Retinal pigment epithelial cell (primary cell): ENCODE measurements at places on chromosomes 16 and 17.

- DNase-seq: no peak
Measured at GRCh38 chr17:31908386-31908785, 6.9 kb upstream of the UTP6 start.

- DNase-seq: no peak
Measured at GRCh38 chr17:5043524-5043923, 8.3 kb upstream of the SLC52A1 start.

- DNase-seq: no peak
Measured at GRCh38 chr17:5769593-5770354, 185.5 kb upstream of the NLRP1 start.

DNA sequence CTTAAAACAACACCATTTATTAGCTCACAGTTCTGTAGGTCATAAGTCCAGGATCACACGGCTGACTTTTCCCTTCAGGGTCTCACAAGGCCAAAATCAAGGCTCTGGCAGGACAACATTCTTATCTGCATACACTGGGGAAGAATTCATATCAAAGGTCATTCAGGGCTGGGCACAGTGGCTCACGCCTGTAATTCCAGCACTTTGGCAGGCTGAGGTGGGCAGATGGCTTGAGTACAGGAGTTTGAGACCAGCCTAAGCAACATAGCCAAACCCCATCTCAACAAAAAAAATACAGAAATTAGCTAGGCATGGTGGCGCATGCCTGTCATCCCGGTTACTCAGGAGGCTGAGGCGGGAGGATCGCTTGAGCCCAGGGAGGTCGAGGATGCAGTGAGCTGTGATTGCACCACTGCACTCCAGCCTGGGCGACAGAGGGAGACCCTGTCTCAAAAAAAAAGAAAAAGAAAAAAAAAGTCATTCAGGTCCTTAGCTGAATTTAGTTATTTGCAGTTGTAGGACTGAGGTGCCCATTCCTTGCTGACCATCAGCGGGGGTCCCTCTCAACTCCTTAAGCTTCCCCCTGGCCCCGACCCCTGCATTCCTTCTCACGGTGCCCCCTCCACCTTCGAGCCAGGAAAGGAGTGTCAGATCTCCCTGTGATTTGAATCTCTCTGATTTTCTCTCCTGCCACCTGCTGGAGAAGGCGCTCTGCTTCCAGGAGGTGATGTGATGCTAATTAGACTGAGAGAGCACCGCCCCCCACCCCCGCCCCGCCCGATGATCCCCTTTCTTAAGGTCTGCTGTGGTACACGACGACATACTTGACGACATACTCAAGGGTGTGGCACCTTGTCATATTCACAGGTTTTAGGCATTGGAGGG lies 91.8 kb upstream of the CLEC18A start:
- DNase-seq: no peak

- DNase-seq: no peak
Measured at GRCh38 chr17:47820033-47820789, 1.4 kb downstream of the OSBPL7 start.

DNA sequence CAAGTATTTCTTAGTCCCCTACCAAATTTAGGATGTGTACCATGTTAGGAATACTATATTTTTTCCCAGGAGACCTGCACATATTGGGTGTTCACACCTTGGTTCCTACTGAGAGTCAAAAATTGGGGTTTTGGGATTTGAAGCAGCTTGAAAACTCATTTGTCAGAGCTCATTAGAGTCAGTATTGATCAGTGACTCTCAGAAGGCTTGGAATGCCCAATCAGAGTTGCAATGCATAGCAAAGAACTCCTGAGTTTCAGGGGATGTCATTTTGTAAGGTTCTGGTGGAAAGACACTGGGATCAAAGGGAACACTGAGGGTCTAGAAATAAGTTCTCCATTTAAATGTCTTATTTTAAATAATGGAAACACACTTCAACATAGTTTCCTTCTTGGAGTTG lies 5.1 kb downstream of the HLF start:
- no peak for DNase-seq

DNA sequence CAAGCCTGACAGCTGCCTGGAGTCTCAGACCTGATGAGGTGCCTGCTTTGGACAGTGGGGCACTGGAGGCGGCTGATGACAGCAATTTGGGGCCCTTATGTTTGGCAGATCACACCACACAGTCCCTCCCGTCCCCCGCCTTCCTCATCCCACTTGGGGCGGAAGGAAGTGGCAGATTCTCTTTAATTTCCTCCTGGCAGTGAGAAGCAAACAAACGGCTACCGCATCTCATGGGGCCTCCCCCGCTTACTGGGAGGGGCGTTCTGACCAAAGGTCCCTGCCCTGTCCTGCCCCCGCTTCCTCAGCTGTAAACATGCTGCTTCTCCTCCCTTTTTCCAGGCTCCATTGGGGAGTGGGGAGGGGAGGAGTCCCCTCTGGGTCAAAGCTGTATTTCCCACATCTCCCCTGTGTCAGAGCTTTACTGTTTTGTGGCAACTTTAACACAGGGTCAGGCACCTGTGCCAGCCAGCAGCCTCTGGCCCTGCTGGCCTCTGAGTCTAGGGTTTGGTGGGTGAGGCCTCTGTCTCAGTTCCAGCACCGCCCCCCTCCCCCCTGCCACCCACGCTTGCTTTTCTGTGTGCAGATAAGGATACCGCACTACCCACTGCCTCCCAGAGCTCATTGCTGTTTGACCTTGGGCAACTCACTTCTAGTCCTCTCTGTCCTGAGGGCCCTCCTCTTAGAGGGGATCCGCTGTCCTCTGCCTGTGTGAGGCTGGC lies 5.4 kb upstream of the NFATC3 start:
- no peak for DNase-seq

DNA sequence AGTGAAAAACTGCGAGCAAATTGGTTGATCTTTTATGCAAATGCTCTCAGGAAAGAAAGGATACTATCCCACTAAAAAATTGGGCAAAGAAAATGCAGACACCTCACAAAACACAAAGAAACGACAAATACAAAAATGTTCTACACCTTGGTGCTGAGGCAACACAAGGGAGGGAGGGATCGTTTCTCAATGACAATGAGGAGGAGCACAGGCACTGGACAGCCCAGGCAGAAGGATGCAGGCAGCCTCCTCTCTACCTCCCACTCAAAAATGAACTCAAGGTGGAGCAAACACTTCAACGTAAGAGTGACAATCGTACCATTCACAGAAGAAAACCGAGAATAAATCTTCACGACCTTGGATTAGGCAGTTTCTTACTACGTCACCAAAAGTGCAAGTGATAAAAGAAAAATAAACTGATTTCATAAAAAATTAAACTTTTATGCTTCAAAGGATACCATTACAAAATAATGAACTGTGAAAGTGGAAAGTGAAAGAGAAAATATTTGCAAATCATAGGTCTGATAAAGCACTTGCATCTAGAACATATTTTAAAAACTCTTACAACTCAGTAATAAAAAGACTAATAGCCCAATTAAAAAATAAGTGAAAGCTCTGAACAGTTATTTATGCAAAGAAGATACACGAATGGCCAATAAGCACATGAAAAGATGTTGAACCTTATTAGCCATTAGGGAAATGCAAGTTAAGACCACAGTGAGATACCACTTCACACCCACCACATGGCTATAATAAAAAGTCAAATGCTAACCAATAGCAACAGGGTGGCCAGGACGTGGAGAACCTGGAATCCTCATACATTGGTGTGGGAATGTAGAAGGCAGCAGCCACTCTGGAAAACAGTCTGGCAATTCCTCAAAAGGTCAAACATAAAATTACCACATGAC lies 80.8 kb upstream of the TRAP1 start:
- no peak for DNase-seq

DNA sequence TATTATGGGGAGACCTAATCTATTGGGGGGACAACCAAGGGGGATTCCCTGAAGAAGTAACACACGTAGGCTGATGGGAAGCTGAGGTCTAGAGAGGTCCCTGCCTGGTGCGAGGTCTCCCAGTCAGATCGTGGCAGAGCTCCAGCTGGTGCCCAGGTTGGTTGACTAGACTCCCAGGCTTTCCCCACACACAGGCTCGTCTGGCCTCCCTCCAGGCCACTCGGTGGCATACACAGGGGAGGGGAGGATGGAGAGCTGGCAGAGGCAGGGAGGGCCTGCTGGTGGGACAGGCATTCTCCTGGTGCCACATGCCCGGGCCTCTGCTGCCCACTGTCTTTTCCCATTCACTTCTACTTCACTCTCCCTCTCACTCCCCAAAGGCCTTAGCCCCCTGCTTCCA lies 8.5 kb upstream of the SOCS3 start:
- no peak for DNase-seq

DNA sequence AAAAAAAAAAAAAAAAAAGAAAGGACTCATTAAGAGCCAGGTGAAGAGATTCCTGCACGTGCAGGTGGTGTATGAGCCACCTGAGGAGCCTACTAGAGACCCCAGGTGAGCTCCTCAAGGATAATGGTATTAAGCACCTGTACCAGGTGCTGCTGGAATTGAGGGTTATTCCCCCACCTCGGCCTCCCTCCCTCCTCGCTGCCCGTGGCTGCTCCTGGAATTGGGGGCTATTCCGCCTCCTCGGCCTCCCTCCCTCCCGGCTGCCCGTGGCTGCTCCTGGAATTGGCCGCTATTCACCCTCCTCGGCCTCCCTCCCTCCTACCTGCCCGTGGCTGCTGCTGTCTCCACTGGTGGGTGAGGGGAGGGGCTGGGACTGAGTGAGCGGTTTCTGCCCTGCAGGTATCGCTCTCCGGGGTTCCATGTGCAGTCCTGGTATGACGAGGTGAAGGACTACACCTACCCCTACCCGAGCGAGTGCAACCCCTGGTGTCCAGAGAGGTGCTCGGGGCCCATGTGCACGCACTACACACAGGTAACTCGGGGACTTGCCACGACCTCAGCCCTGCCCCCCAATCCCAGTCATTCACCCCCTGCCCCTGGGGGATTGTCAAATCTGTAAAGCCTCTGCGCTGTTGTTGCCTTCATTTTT lies 29.3 kb downstream of the CRISPLD2 start:
- no peak for DNase-seq

DNA sequence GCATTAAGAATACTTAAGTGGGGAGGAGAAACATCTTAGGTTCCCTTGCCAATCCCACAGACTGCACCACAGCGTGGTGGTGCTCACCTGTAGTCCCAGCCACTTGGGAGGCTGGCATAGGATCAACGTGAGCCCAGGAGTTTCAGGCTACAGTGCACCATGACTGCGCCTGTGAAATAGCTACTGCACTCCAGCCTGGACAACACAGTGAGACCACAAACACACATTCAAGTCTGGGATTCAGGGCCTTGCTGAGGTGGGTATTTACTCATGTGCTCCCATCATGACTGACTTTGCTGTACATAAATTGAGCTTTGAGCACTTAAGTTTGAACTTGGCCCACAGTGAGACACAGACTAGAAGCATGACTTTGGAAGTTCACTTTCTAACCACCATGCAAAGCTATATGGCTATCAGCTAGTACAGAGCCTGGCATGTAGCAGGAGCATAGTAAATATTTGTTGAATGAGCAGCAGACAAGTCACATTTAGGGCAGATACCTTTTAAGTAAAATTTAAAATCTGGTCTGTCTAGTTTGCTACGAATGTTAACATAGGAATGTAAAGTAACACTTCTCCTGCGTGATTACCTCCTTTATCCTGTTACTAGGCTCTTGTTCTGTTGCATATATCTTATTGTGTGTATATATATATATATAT lies 33.5 kb downstream of the CEP95 start:
- DNase-seq: no peak

DNA sequence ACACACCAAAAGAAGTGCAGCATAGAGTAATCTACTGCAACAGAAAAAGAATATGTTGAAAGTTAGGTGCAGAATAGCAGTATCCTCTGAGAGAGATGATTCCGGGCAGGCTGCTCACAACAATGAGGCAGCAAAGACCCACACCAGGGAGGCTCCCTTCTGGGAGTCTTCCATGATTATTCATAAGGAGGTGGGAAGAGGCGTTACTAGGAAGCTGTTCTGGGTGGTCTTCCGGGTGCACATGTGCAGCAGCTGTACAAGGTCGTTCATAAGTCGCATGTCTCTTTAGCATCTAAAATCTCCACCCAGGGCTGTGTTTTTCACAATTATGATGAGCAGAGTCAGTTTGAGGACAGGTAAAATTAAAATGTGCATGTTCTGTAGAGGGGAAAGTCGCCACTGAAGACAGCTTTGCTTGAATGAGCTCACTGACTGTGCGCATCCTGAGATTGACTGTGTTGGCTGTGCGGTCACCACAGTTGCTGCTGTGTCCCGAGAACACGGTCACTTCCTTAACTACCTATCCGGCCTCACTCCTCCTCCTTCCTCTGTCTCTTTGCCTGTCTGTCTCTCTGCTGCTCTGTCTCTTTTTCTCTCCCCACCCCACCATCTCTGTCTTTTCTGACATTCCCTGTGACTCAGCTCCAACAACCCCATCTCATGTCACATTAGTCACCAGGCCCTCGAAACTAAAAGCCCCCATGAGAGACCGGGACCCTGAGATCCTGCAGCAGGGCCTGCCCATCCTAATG lies 125.5 kb upstream of the HSBP1 start:
- DNase-seq: no peak

GRCh38 chr17:41171886-41172285 lies 3.9 kb upstream of the KRTAP4-3 start:
- DNase-seq: no peak

GRCh38 chr16:17252701-17253100 lies 218.1 kb downstream of the XYLT1 start:
- DNase-seq: no peak

DNA sequence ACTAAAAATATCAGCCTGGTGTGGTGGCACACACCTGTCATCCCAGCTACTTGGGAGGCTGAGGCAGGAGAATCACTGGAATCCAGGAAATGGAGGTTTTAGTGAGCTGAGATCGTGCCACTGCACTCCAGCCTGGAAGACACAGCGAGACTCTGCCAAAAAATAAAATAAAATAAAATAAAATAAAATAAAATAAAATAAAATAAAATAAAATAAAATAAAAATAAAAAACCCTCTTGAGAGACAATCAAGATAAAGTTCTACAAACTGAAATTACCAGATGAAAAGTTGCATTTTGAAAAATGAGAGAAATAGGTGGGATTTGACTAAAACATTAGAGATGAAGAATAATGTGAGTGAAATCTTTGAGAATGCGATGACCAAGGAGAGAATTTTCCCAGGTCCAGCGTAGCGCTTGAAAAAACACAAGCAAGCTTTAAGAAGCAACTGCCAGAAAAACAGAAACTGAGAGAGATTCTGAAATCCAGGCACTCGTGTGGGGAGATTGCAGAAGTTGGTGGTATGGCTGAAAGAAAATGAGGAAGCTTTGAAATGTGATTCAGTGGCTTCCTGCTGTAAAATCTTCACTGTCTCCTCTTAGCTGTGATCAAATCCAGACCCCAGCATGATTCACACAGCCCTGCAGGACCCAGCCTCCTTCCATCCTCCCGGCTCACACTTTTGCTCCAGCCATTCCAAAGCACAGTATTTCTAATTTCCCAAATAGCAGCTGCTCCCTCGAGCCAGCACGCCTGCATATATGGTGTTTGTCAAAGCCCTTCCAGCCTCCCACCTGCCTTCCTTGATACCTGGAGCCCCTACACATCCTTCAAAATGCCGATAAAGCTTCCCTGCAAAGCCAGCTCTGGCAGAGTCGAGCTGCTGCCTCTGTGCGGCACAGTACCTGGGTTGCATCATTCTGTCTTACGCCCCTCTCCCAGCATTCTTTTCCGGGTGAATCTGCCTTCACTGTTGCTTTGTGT lies 8.2 kb upstream of the CD300E start:
- no peak for DNase-seq
